ENCODE measurements at places on chromosomes 13 and 19.

DNA sequence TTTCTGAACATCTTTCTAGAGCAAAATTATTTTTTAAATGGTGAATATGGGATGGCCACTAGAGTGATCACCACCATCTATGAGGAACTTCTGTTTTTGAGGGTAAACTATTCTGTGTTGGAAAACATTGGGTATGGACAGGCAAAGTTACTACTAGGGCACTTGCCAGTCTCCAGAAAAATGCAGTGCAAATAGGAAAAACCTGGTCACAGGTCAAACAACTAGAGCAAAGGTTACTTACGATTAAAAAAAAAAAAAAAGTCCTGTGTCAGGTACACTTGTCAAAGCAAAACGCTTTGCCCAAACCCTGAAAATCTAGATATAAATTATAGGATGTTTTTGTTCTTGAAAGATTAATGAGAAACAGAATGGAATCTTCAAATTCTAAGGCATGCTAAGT lies 66.2 kb downstream of the SLITRK1 start:
- no peak for DNase-seq

GRCh38 chr19:11345122-11345803 lies 805 bp downstream of the TMEM205 start:
- DNase-seq = no peak

DNA sequence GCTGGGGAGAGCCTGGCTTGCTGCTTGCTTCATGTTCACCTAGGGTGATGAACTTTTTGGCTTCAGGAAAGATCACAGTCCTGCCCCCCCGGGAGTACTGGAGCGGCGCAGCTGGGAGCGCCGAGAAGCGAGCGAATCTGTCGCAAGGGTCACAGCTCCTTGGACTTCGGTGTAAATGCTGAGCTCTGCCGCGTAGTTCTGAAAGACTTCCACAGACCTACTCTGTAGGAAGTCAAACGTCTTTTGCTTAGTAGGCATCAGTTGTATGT lies 2.7 kb downstream of the ING1 start:
- DNase-seq = peak; percentile 74

- no peak for DNase-seq
Measured at GRCh38 chr19:17415121-17415520, 4.7 kb upstream of the MVB12A start.

DNA sequence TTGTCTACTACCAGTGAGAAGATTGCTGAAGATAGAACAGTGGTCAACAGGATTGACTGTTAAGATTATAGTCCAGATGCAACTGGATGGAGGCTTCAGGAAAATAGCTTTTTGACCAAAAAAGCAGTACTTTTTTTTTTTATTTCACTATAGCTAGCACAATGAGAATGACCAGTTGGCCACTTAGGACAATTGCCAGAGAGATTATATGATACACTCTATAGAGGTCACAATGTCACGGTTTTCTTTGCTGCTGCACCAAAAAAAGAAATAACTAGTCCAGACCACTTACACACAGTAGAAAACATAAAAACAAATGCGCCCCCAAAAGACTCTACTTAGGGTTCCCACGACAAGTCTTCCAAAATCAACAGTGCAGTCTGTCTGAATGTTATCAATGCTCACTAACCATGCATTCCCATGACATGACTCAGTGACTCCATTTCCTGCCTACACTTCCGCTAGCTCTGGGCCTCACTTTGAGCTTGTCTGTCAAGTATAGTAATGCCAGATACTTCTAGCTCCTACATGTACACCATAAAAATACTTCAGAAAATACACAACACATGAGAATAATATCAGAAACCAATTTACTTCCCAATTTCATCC lies 209.1 kb upstream of the STARD13 start:
- DNase-seq = no peak

GRCh38 chr19:55642153-55643002 lies 1.1 kb upstream of the ZNF581 start:
- no peak for DNase-seq

DNA sequence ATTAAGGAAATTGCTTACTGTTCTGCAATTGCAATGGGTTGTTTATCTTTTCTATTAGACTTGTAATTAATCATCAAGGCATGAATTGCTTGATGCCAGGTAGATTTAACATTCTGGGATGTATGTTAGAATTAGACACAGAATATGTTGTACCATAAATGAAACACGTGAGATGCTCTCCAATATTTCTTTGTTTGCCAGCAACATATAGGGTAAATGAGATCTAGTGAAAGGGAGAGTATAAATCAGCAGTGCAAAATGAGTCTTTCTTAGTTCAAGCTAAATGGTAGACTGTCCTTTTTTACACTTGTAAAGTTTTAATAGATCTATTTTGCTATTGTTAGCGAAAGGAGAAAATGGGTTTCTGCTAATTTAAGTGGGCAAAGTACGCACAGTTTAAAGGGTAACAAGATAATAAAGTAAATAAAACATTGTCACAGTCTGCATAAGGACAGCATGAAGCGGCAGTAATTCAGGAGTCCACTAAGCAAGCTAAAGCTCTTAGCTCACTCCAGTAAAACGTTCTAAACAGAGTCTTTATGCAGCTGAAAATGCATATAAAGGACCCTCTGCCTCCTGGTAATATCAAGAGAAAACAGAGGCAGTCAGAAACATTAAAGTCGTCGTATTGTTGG lies 1137.1 kb downstream of the OLFM4 start:
- no peak for DNase-seq

- DNase-seq = no peak
Measured at GRCh38 chr13:67943116-67943515, 713.0 kb upstream of the PCDH9 start.

GRCh38 chr19:1373534-1374249 lies 10.0 kb upstream of the NDUFS7 start:
- DNase-seq = no peak

- DNase-seq = no peak
Measured at GRCh38 chr19:11574689-11575088, 2.8 kb downstream of the ACP5 start.

- no peak for DNase-seq
Measured at GRCh38 chr13:75452564-75452963, 29.4 kb downstream of the TBC1D4 start.

DNA sequence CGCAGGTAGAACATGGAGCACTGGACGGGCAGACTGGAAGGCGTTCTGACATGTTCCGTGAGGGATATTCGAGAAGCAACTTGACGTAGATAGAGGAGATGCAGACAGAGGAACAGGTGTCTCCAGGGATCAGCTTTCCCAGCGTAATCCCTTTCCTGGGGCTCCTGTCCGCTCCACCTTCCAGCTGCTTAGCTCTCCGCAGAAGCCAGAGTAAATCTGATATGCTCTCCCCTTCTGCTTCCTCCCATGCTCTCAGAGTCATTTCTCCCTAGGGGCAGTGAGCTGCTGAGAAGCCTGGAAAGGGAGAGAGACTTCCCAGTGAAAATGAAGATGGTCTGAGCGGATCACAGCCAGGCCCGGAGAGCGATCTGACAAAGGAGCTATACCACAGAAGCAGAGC lies 23.0 kb upstream of the OLFM4 start:
- DNase-seq = no peak

DNA sequence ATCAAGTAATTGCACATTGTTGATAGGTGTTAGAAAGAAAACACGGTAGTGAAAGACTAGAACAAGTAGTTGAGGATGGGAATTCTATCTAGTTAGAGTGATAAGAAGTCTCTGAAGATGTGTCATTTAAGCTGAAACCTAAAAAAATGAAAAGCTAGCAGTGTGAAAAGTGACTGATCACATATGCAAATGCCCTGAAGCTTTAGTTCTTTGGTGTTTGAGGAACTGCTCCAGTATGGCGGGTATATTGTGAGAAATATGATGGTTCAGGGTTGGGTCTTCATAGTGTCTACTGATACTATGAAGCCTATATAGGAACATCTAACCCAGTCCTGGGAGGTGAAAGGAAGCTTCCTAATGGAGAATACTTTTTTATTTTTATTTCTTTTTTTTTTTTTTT lies 45.0 kb downstream of the GPALPP1 start:
- no peak for DNase-seq

DNA sequence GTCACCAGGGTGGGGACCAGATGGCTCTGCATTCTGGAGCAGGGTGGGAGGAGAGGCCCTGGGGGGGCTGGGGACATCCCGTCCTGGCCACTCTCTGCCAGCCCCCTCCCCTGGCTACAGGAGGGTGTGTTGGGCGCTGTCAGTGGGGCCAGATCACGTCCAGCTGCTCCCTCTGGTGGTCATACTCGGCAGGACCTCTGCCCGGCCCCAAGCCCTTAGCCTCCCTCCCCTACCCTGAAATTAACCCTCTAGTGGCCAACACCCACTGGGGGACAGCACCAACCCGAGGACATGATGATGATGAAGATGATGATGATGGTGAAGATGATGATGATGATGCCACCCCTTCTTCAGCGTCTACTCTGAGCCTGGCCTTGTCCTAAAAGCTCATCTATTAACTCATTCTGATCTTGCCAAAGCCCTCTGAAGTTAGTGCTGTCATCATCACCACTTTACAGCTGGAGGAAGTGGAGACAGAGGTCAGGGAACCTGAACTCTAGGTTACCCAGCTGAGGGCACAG lies 590 bp upstream of the LGI4 start:
- peak; percentile 78 for DNase-seq

DNA sequence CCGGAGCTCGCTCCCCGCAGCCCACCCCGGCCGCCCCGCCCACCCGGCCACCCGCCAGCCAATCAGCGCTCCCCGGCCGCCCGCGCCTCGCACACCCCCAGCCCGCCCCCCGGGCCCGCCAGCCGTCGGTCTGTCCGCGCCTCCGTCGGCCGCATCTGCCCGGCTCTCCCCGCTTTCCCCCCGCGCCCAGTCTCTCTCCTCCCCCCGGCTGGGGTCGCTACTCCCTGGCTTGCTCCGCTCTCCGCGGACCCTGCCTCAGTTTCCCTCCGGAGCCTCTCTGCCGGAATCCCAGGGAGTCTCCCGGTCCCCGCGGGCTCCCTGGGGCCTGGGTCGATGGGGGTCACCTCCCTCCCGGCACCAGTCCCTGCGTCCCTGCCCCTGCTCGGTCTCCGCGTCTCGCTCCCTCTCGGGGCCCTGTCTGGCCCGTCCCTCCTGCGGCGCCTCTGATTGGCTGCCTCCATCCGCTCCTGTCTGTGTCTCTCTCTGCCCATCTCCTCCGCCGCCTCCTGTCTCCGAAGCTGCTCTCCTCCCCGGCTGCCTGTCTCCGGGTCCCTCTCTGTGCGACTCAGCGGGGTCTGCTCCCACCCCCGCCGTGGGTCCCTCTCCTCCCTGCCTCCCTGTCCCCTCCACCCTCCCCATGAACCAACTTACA lies 484 bp downstream of the IL11 start:
- DNase-seq = no peak

- DNase-seq = no peak
Measured at GRCh38 chr13:58579468-58579867, 947.9 kb downstream of the PCDH17 start.

DNA sequence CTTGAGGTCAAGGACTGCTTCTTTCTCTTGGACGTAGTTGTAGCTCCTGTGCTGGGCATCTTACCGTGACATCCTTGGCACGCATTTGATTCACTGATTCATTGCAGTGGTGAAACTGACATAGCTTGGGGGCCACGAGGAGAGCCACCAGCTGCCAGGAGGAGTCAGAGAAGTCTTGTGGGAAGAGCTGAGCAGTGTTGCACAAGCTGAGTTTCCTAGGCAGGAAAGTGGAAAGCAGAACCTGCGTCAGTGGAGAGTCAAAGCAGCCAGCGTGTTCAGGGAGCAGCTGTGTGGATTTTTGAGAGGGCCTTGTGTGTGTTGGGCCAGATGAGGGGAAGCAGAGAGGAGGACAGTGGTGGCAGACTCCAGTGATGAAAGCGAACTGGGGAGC lies 5.3 kb upstream of the GPR183 start:
- DNase-seq = peak; percentile 85

GRCh38 chr13:48819899-48820298 lies 155.8 kb upstream of the FNDC3A start:
- no peak for DNase-seq

DNA sequence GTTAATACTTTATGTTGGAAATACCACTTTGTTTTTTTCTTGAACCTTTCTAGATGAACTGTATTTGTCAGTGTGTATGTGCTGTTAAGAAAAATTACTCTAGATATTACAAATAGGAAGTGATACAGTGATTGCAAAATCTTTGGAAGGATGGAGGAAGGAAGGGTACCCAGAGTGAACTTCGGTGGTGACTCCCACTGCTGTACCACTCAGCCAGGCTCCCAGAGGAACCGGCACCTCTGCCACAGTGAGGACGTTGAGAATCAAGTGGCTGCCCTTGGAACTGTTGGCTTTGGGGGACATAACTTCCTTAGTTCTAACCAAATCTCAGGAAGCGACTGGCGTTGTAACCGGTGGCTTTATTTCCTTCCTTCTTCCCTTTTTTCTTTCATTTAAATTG lies 184.7 kb downstream of the PCCA start:
- no peak for DNase-seq

DNA sequence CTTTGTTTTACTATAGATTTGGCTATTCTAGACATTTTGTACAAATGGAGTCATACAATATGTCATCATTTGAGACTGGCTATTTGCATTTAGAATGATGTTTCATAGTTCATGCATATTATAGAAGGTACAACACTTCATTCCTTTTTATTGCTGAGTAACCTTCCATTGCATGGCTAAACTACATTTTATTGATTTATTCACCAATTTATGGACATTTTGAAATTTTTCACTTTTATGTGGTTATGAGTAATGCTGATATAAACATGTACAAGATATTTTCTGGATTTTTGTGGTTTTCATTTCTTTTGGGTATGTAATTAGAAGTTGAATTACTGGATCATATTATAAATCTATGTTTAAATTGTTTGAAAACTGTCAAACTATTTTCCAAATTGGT lies 710.3 kb upstream of the SLITRK5 start:
- no peak for DNase-seq

DNA sequence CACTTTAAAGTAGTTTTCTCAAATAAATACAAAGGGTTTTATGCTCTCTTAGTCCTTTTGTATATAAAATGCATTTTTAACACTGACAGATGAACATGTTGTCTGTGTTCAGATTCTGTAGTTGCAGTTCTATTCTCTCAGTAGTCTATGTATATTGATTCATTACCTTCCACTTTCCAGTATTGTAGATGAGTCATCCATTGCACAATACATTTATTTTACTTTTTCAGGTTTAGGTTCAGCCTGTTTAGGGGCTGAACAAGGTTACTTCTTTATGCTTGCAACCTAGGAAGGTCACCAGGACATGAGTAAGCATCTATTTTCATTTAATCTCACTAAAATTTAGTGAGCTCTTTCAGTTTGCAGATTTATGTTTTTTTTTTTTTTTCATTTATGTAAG lies 173.6 kb downstream of the NALCN start:
- no peak for DNase-seq

- no peak for DNase-seq
Measured at GRCh38 chr19:37564624-37565369, 29.8 kb downstream of the ZNF571 start.

- peak; percentile 82 for DNase-seq
Measured at GRCh38 chr13:27826379-27827353, 34.4 kb downstream of the GSX1 start.

DNA sequence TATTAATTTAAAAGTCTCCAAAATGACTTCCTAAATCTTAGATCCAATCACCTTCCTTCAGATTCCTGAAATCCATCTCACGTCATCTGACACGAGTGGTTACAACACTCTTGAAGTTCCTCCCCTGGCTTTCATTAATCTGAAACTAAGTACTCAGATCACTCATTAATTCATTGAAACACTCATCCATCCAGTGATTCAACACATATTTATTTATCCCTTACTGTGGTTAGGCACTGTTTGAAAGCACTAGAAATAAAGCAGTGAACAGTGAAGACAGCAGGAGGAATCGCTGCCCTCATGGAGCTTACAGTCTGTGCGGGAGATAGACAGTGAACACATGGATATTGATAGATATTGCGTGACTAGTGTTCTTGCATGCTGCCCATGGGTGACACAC lies 472.4 kb downstream of the DCT start:
- DNase-seq = no peak

- DNase-seq = no peak
Measured at GRCh38 chr19:2611483-2612464, 90.7 kb downstream of the GNG7 start.

All from right atrium auricular region (tissue), 2 donors.